ENCODE measurements at places on chromosomes 4 and X.

DNA sequence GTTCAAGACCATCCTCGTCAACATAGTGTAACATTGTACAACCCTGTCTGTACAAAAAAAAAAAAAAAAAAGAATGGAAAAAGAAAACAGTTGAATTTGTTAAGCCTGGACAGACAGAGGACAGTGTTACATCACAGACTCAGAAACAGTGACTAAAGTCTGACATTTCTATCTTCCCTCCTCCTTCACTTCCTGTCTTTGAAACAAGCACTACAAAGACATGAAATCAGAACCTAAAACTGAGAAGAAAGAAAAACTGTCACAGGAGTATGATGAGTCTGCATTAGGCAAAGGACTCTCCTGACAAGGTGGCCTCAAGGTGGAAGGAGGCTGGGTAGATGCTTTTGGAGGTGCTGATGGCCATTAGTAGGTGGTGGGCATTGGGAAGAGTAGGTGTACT, 126.7 kb downstream of the RBM47 start:
- no peak for DNase-seq

DNA sequence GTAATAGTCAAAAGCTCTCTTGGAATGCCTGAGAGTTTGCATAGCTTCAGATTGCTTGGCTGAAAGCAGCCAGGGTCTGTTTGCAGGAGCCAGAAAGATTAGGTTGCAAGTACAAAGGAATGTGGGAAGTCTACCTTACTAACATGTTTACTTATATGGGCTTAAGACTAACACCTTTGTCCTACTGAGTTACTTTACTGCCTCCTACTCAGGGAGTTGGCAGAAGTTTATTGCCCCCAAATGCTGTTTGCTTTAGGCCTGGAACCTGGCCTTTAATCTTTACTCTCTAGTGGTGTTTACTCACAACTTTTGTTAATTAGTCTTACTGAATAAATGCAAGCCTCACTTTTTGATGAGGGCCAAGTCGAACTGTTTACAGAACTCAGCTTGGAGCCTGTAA, 219.4 kb upstream of the ZC4H2 start:
- DNase-seq, result no peak

GRCh38 chr4:136281889-136282288, 1250.4 kb downstream of the PCDH18 start:
- DNase-seq, result no peak

DNA sequence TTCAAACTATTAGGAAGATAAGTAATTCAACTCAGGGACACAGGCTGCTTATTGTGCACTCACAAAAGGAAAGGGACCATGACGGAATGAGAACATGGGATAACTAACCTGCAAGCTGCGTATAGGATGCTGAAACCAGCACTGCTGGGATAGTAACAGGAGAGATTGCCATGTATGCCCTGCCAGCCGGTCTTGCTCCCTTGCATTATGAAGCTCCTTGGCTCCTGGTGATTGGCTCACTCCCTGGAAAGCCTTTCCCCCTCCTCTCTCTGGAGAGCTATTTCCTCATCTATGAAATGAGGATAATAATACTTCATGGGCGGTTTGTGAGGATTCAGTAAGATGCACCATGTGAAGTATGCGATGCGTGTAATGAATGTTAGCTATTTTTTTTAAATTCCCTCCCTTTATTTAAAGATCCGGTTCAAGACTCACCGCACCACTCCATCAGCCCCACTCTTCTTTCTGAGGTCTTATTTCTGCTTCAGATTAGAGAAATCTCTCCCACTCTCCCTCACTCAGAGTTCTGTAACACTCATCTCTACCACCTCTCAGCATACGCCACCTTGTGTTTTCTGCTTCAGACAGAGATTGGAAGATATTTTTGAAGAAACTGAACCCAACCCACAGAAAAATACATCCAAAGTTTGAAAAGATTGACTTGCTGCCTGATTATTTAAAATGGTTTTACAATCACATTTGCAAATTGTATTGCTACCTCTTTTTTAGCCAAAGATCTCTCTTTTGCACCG, 18.4 kb downstream of the MSMO1 start:
- DNase-seq, result no peak

DNA sequence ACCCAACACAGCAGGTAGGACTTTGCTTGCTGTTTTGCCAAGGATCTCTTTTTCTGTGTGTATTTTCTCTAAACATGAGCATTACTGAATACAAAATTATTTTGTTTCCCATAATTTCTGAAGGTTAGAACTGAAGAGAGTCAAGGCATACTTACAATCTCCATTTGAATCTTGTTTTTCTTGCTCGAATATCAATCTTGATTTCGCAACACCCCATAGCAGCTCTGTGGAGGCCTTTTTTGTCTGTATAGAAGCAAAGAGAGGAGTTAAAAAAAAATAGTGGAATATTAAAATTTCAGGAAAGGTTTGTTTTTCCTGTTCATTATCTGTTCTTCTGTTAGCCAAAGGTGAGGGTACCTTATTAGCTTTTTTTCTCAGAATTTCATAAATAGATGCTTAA, 92.9 kb downstream of the TNIP2 start:
- DNase-seq, result no peak

DNA sequence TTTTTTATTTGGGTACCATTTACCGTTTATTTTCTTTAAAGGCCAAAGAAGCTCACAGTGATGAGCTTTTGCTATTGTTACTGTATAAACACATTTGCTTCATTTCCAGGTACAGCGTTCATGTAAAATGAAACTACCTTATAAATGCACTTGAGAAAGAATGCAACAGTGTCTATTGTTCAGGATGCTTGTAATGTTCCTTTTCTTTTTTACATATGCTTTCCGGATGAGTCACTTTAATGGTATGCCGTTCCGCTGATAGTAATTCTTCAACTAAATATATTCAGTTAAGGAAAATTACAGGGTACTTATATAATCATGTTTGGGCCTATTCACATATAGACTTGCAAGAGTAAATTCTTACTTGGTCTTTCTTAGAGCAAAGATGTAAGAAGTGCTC, 354.9 kb downstream of the RPA4 start:
- DNase-seq, result no peak

GRCh38 chrX:123834116-123834515, 25.7 kb upstream of the XIAP start:
- DNase-seq, result no peak

DNA sequence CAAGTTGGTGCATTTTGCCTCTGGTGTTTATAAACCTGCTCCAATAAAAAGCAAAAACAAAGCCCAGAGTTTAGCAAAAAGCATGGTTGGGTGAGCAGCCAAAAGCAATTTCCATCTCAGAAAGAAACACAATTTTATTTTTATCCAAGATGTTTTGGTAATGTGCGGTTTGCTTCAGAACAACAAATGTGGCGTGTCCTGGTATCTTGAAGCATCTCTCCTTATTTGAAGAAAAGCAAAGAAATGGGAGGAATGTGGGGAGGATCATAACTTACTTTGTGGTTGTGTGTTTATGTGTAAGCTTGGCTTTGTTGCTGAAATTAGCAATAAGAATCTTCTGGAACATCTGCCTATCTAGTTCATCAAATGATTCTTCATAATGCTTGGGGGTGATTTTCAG, 88.3 kb upstream of the DDX3X start:
- no peak for DNase-seq

DNA sequence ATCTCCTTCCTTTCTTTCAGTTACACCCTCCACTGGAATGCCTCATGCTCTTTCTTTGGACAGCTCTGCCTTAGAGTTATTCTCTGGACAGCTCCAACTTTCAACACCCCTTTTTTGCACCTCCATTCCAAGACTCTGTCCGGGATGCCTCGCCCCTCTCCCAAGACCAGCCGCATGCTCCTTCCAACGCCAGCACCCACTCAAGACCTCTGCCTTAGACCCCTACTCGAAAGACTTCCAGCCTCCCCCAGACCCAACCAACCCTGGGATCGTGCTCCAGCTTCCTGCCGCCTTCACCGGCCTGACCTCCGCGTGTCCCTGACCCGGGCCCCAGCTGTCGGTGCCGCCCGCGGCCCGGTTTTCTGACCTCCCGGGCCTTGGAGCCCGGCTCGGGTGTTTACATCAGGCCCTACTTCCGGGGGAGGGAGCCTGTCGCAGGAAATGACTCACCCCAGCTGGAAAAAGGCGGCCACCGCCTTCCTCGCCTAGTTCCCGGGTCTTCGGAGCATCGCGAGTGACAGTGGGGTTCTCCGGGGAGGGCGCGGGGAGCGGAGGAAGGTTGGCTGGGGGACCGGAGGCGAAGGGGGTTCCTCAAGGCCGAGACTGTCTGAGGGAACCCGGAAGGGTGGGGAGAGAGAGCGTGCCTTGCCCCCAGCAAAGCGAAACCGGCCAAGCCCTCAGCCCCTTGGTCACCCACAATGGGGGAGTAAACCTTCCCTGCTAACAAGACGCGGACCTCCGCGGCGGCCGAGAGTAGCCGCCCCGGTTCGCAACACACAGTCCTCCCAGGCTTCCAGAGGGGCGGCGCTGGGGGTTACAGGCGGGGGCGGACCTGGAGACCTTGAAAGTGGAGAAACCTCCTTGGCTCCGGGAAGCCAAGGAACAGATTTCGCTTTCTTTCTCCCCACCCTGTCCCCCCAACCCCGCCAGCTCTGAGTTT, at the start of gene WDR45:
Gene WDR45, minus strand, starts transcription at position 399 of the 940 bp plus-strand sequence. CDS start 1,792 bp downstream, outside the sequence.
- peak; percentile 84 for DNase-seq

DNA sequence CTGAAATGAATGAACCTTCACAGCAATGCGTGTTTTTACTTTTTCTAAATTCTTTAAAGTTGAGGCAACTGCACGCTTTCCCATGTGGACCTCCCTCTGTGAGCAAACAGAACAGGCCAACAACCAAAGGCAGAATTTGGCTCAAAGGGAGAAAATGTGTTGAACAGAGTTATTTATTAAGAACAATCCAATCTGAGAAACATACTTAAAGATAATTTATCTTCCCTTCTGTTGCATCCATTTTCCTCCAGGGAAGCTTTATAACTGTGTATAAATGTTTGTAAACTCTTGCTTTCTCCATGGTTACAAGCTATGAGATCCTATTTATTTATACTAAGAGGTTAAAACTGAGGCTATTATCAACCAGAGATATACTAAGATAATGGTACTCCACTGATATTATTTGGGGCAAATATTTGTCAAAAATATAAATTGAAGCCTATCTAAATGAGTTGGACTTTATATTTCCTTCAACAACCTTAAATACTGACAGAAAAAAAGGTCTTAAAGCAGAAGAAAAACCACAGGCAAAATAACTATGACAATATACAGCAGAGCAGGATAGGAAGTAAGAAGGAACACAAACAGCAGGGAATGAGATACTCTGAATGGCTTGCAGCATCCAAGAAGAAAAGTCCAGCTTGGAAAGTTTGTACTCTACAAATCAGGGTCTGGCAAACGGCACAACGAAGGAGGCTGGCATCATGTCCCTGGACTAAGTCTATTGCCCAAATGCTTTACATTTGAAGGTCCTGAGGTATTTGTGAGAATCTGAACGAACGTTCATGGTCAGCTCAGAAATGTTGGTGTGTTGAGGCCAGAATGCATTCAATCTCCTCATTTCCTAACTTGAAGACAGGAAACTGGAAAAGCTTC, 663.2 kb upstream of the INTU start:
- no peak for DNase-seq

GRCh38 chr4:141349236-141349635, 128.5 kb downstream of the ZNF330 start:
- DNase-seq, result no peak

DNA sequence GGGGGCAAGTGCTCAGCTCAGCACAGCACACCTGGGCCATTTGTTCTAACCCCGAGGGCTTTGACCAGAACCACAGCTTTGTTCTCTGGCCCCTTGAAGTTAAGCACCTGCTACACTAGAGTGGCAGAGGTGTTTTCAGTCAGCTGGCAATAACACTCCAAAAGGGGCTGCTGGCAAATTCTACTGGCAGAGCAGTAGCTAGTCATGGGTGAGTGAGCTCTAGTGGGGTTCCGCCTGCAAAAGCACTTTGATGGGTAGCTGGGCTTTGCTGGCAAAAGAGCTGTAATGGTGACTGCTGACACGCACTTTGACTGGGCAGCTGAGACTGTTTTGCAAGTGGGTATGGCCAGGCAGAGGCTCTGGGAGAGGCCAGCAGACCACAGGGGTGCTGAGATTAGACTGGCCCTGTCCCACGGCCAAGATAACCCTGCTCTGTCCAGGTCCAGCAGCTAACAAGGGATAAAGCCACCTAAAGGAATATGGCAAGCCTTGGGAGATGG, 65.2 kb upstream of the TENT5D start:
- DNase-seq, result no peak

DNA sequence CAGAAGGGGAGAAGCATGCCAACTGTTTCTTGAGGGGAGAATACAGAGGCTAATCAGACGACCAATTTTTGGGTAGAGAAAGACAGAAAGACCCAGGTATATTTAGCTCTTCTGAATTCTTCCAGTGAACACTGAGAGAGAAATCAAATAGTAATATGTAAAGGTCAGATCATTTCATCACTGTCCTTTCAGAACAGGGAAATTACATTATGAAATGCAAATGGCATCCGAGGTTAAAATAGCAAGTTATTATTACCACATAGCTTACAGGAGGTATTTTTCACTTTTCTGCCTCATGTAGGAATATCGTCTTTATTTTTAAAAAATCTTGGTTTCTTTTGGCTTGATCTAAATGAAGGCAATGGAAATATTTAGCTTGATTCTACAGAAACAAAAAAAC, 18.0 kb downstream of the GABRB1 start:
- no peak for DNase-seq

GRCh38 chr4:142353149-142353738, 492.9 kb downstream of the INPP4B start:
- DNase-seq, result no peak

DNA sequence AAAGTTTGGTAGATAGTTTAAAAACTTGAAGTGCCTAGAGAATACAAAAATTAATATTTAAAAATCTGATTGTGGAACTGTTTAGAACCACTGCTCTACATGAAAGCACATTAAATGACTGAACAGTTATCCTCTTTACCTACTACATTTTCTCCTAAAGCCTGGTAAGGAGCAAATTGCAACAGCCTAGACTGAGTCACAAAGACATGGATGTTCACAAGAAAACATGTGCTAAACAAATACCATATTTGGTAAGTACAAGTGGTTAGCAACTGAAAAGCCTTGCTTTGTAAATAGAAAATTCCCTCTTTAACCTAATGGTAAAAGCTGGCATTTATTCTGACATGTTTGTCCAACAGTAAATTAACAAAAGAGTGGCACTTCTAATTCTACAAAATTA, 203.1 kb downstream of the FBXO8 start:
- DNase-seq, result no peak

- DNase-seq, result no peak
Observed at GRCh38 chrX:16320765-16321355, 153.6 kb downstream of the MAGEB17 start.

GRCh38 chr4:142559986-142560385, 286.1 kb downstream of the INPP4B start:
- DNase-seq, result no peak

- no peak for DNase-seq
Observed at GRCh38 chr4:101651778-101652177, 138.8 kb upstream of the BANK1 start.

Measured in activated CD4-positive, alpha-beta T cell treated with anti-CD3 and anti-CD28 coated beads for 36 hours (primary cell).